ENCODE measurements at places on chromosomes 11 and 22.
A peak's percentile ranks its signal among the peaks of the same experiment; 100 is the strongest.

GRCh38 chr11:67057205-67057672, 592 bp downstream of the RHOD start:
- no peak for DNase-seq

- DNase-seq, result no peak
Observed at GRCh38 chr11:133638921-133639320, 106.6 kb upstream of the OPCML start.

DNA sequence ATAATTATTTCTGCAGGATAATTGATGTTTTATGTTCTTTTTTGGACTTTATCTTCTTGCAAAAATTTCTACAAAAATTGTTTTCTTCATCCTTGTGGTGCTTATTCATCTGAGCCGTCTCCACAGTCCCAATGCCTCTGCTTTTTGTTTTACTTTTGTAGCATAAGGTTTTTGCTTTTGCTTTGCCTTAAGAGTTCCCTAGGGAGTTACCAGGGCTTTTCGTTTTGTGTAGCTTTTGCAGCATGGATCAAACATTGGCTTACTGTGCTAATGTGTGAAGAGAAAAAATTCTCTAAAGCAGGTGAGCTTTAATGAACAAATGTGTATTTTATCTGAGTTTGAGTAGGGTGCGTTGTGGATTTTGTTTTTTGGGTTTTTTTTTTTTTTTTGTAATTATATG, 11.8 kb downstream of the XBP1 start:
- no peak for DNase-seq

DNA sequence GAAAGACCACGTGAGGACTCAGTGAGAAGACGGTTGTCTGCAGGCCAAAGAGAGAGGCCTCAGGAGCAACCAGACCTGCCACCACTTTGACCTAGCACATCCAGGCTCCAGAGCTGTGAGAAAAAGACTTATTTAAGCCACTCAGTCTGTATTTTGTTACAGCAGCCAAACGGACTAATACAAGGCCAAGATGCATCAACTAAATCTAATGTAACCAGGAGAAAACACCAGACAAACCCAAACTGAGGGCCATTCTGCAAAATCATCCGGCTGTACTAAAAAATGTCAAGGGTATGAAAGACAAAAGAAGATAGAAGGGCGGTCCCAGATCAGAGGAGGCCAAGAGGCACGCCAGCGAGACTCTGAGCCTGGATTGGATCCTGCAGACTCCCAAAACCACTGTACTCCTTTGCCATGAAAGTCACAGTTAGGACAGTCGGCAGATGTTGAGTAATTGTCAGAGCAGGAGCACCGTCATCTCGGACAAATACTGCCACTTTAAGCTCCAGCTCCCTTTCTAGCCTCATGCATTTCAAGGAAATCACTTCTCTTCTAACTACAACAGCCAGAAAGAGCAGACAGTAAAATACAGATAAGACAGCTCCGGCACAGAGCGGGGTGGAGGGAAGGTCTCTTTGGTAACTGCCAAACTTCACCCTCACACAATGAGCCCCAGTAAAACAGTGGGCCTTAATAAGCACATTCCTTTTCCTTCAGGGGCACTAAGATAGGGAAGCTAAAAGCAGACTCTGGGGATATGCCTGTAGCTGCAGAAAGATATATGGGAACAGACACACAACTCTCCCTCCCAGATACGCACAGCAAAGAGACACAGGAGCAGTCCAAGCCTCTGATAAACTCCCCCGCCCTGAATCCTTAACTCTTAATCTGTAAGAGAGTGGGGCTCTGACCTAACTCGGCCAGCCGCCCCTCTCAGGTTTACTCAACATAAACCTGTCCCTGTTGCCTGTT, 3.5 kb upstream of the ZP1 start:
- peak; percentile 81 for DNase-seq

- DNase-seq, result no peak
Observed at GRCh38 chr11:27693398-27693797, 6.9 kb downstream of the BDNF start.

- no peak for DNase-seq
Observed at GRCh38 chr11:12581416-12581815, 92.8 kb upstream of the TEAD1 start.

GRCh38 chr11:114058871-114059277, 637 bp upstream of the ZBTB16 start:
- DNase-seq, result no peak

GRCh38 chr22:19891317-19892256, 36.9 kb upstream of the GNB1L start:
- DNase-seq, result peak; percentile 96

DNA sequence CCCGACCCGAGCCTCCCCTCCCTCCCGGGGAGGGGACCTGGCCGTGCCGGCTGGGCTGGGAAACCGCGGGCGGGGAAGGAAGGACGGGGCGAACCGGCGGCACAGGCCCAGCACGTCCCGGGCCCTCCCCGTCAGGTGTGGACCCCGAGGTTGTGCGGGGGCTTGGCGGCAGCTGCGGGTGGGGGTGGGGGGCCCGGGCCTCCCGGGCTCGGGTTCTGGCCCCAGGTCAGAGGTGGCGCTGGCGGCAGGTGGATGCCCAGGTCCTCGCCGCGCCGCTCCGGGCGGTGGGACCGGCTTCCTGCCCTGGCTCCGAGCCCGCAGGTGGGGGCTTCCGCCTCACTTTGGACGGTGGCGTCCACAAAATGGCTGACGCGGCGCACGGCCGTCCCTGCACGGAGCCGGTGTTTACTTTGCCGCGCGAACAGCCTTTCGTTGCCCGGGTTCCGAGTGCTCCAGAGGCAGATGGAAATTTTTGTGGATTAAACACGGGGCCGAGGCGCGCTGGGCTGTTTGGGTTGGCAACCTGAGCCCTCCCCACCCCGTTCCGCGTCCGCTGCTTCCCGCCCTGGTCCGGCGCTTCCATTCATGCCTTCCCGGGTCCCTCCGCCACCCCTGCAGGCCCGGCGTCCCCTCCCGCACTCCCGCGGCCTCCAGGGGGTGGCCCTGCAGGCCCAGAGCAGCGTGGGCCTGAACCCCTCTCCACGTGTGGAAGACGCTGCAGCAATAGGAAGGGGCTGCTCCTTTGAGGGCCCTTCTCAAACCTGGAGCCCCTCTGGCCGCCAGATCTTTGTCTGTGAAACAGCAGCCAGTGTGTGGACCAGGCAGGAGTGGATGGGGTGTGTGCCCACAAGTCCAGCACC, 92.0 kb upstream of the KCNQ1OT1 start:
- DNase-seq, result no peak

- peak; percentile 40 for DNase-seq
Observed at GRCh38 chr22:22168190-22168940, 76.2 kb upstream of the VPREB1 start.

- no peak for DNase-seq
Observed at GRCh38 chr11:4018641-4019040, 76.0 kb upstream of the RRM1 start.

DNA sequence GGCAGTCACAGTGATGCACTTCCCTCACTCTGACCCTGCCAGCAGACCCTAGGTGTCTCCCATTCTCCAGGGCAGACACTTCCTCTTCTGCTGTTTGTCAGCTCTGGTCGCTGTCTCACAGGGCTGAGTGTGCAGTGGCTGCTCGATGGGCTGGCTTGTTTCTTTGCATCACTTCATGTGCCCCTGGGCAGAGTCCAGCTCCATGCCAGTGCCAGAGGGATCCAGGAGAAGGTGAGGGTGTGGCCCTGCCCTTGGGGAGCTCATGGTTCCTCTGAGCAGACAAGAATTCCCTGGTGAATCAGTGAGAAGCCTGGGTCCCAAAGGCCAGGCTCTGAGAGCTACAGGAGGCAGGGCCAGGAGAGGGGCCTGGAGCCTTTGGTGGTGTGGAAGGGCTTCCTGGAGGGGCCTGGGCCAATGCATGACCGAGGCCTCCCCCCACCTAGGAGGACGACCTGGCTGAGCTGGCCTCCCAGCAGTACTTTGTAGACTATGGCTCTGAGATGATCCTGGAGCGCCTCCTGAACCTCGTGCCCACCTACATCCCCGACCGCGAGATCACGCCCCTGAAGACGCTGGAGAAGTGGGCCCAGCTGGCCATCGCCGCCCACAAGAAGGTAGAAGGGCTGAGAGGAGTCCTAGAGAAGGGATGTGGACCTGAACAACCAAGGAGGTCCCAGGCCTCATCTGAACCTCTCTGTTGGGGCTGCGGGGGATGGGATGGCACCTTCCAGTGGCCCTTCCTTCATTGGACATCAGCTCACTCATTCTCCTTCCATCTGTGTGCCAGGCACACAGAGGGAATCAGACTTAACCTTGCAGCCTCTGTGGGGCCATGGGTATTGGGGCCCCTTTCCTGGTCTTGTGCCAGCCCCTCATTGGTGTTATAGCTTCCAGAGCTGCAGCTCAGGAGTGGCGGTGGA, 66.1 kb downstream of the MYO7A start:
- DNase-seq, result peak; percentile 36

- DNase-seq, result no peak
Observed at GRCh38 chr11:106399624-106400023, 322.2 kb downstream of the AASDHPPT start.

- no peak for DNase-seq
Observed at GRCh38 chr11:131522851-131523250, 152.4 kb downstream of the NTM start.

GRCh38 chr11:113574171-113574570, 99.0 kb upstream of the DRD2 start:
- no peak for DNase-seq

DNA sequence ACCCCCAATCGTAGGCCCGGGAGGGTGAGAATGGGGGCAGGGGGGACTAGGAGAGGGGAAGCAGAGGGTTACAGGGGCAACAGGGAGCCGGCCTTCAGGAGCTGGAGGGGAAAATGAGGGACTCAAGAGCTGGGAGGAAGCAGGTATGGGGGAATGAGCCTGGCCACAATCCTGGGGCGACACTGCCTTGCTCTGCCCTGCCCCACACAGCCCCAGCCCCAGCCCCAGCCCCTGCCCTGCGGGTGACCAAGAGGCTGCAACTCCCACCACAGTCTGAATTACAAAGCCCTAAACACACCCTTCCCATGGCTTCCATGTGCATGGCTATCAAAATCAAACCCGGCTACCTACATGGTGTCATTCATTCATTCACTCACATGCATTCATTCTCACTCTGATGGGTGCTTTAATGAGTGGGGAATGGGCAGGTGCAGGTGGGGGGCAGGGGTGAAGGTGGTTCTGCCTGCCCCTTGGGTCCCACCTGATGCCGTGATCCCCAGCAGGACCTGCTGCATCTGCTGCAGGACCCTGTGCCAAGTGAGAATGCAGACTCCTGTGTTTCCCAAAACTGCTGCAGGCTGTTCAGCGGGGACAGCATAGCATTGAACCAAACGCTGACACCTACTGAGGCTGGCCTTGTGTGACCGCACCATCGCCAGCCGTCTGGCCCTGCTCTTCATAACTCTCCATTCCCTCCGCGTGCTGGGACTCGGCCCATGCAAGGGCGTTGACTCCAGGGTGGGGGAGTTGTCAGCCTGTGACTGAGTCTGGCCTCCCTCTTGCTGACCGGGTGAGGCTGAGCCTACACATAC, 9.5 kb upstream of the LINC01488 start:
- no peak for DNase-seq

DNA sequence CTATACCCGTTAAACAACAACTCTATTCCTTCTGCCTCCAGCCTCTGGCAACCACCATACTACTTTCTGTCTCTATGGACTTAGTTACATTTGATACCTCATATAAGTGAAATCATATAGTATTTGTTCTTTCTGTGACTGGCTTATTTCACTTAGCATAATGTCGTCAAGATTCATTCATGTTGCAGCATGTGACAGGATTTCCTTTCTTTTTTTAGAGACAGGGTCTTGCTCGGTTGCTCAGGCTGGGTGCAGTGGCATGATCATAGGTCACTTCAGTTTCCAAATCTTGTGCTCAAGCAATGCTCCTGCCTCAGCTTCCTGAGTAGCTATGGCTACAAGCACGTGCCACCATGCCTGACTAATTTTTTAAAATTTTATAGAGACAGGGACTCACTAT, 29.4 kb upstream of the SORL1 start:
- DNase-seq, result no peak

DNA sequence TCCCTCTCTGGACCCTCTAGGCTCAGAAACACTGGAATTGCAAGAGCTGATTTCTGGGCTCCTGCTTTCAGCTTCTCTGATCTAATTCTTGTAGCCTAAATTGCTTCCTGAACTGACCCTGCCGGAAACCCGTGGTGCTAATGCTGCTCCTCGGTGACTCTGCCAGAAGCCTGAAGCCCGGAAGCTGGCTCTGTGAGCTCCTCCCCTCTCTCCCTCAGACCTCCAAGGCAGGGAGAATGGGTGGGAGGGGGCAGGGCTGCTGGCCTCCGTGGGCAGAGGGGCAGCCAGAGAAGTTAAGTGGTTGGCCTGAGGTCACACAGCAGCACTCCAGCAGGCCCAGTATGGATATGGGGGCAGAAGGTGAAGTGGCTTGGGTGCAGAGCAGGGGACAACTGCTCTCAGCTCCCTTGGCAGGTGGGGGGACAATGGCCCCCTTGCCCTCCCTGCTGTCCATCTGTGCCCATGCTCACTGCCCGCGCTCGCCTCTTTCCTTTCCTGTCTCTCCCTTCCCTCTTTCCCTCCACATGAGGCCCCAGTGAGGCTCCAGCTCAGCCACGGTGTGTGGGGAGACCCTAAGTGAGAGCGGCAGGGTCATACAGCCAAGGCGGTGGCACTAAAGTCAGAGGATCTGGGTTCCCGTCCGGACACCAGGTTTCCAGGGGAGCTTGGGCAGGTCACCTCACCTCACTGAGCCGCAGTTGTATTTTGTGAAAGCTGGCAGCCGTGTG, 16.2 kb downstream of the CAPN5 start:
- peak; percentile 89 for DNase-seq

- peak; percentile 46 for DNase-seq
Observed at GRCh38 chr11:114226356-114226755, 69.8 kb upstream of the NNMT start.

DNA sequence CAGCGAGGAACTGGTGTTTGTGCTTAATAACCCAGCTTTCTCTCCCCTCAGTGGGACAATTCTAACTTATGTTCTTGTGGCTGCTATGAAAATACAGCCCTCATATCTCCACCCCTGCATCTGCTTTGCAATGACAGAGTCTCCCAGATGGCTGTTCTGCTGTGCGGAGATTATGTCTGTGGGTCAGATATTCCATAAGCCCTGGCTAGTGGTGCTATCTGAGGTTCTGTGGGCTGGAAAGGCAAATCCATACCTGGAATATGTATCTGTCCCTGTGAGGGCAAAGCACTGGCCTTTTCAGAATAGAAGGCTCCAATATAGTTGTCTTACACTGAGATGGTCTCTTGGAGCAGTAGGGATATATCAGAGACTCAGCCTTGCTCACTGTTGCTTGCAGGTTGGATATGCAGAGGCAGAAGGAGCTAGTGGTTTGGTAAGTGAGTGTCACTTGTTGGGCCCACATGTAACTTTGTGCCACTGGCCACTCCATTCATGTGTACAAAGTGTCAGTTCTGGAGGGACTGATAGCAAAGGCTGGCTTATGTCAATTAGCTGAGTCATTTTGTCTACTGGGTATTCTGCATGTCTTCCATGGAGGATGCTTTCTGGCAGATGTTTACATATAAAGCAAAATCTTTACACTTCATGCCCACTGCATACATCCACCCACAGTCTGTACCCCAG, 246.6 kb downstream of the FAM76B start:
- peak; percentile 81 for DNase-seq

All from hematopoietic multipotent progenitor cell treated with erythropoietin and hydrocortisone succinate and interleukin-3 and kit ligand, for 4 days (in vitro differentiated cells).